ENCODE measurements at places on chromosomes 2 and 18.

GRCh38 chr2:12032398-12032797 is 286.0 kb downstream of the LPIN1 start:
- no peak for DNase-seq

GRCh38 chr2:132391378-132391777 is 25.2 kb upstream of the GPR39 start:
- DNase-seq: no peak

- DNase-seq: no peak
Observed at GRCh38 chr2:181777734-181778133, 97.4 kb upstream of the NEUROD1 start.

DNA sequence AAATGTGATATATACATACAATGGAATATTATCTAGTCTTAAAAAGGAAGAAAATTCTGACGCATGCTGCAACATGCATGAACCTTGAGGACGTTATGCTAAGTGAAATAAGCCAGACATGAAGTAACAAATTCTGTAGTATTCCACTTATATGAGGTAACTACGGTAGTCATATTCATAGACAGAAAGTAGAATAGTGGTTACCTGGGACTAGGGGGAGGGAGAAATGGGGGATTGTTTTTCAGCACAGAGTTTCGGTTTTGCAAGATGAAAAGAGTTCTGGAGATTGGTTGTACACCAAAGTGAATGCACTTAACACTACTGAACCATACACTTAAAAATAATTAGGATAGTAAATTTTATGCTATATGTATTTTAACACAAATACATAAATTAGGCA is 215.9 kb upstream of the FBXO11 start:
- no peak for DNase-seq
